ENCODE measurements at places on chromosomes 1 and 21. TPM values are rescaled to one million over a fixed set of nuclear protein-coding genes. Genes with fewer than 3 reads are reported as not detected.

DNA sequence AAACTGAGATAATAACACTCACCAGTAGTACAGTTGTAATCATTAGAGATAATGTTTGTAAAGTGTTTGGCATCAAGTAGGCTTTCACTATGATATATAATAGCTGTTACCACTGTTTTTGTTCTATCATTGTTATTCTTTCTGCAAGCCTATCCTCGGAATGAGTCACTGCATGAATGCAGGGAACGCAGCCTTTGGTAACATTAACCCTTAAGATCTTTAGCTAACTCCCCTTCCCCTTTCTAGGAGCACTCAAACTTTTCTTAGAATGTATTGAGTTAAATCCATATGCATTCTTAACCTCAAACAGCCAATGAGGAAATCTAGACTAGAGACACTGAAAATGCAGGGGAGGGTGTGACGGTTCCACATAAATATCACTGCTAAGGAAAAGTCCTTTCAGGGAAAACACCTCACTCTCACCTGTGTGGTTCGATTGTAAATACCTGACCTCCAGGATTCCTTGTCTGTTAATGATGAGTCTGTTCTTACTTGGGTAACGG is 467.3 kb downstream of the SETD4 start:
- no peak for DNase-seq
- no peaks in the 10 kb centered on the region for H3K27me3 ChIP-seq
- H3K4me1 ChIP-seq, result no peaks in the 10 kb centered on the region
- no peaks in the 10 kb centered on the region for H3K36me3 ChIP-seq
- no peak overlapping the region for H3K4me3 ChIP-seq
- H3K27ac ChIP-seq, result no peak overlapping the region

DNA sequence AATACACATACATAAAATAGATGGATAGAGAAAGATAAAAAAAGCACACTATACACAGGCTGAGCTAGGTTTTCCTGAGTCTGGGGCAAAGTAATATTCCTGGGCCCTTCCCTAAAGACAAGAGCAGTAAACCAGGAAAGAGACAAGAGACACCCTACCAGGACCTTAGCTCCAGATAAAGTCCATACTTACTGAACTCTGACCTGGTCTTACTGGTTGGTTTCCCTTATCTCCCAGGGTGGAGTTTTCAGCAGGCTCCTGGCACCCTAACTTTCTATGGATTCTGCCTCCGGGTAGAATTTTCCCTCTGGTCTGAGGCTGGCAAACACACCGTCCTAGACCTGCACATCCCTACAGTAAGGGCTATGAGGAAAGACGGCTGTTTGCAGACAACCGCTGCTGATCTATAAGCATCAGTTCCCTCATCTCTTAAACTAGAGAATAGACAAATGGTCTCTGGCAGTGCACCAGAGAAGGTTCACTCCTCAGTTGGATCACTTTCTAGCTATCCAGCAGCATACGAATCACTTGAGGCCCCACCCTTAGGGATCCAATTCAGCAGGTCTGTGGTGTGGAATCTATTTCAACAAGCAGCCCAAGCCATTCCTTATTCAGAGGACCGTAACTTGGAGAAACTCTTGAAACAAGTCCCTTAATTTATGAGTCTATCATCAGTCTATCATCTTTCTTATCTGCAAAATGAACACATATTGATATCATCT is 52.0 kb downstream of the ARHGEF11 start:
- no peak overlapping the region for H3K27ac ChIP-seq
- no peak for DNase-seq
- no peak overlapping the region for H3K4me3 ChIP-seq
- no peaks in the 10 kb centered on the region for H3K27me3 ChIP-seq

GRCh38 chr1:224623743-224624333 is 7.7 kb downstream of the CNIH3 start:
- no peak for DNase-seq
- peak overlapping the region; percentile 36 for H3K27ac ChIP-seq
- H3K36me3 ChIP-seq, result no peaks in the 10 kb centered on the region
- H3K27me3 ChIP-seq, result no peaks in the 10 kb centered on the region

DNA sequence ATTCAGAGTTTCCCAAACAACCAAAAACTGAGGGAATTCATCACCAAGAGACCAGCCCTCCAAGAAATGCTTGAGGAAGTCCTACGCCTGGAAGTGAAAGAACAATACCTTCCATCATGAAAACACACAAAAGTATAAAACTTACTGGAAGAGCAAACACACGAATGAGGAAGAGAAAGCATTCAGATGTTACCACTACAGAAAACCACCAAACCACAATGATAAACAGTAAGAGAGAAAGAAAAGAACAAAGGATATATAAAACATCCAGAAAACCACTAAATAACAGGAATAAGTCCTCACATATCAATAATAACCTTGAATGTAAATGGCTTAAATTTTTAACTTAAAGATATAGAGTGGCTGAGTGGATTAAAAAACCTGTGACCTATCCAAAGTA is 58.5 kb upstream of the BCL10 start:
- peaks cover 10% of the 10 kb centered on the region for H3K4me1 ChIP-seq
- no peak overlapping the region for H3K27ac ChIP-seq
- no peaks in the 10 kb centered on the region for H3K27me3 ChIP-seq
- H3K36me3 ChIP-seq, result no peaks in the 10 kb centered on the region
- no peak overlapping the region for H3K4me3 ChIP-seq

GRCh38 chr1:56034847-56035481 is 544.4 kb downstream of the PLPP3 start:
- no peak overlapping the region for H3K4me3 ChIP-seq
- H3K27me3 ChIP-seq, result no peaks in the 10 kb centered on the region
- H3K36me3 ChIP-seq, result no peaks in the 10 kb centered on the region
- H3K27ac ChIP-seq, result no peak overlapping the region

- H3K27me3 ChIP-seq, result peaks cover 31% of the 10 kb centered on the region
- no peak for DNase-seq
- H3K4me1 ChIP-seq, result no peaks in the 10 kb centered on the region
Measured at GRCh38 chr1:11456965-11457364, 22.0 kb upstream of the DISP3 start.

DNA sequence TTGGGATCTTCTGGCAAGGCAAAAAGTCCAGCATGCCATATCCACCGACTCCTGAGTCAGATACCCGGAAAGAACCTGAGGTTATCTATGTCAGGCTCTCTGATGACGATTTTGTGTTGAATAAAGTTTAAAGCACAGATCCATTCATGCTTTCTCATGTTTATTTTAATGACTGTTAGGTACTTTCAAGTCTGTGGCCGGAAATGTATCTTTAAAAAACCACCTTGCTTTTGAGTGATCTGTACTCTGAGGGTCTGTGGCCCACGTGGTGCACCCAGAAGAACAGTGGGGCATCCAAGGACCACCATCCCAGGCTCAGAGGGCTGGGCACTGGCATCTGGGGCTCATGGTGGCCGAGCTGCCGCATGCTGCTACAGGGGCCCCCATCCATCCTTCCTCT is 30.1 kb upstream of the VASH2 start:
- H3K4me1 ChIP-seq, result peaks cover 3% of the 10 kb centered on the region
- no peak overlapping the region for H3K4me3 ChIP-seq
- DNase-seq, result no peak
- no peak overlapping the region for H3K27ac ChIP-seq
- H3K36me3 ChIP-seq, result no peaks in the 10 kb centered on the region

- H3K27ac ChIP-seq, result no peak overlapping the region
- peaks cover 3% of the 10 kb centered on the region for H3K4me1 ChIP-seq
- no peak for DNase-seq
- H3K4me3 ChIP-seq, result no peak overlapping the region
Measured at GRCh38 chr1:221150996-221151395, 271.8 kb downstream of the HLX start.

- H3K36me3 ChIP-seq, result peaks cover 23% of the 10 kb centered on the region
- H3K4me1 ChIP-seq, result peaks cover 7% of the 10 kb centered on the region
- no peak for DNase-seq
Measured at GRCh38 chr1:27980216-27980845, 20.6 kb downstream of the XKR8 start.

DNA sequence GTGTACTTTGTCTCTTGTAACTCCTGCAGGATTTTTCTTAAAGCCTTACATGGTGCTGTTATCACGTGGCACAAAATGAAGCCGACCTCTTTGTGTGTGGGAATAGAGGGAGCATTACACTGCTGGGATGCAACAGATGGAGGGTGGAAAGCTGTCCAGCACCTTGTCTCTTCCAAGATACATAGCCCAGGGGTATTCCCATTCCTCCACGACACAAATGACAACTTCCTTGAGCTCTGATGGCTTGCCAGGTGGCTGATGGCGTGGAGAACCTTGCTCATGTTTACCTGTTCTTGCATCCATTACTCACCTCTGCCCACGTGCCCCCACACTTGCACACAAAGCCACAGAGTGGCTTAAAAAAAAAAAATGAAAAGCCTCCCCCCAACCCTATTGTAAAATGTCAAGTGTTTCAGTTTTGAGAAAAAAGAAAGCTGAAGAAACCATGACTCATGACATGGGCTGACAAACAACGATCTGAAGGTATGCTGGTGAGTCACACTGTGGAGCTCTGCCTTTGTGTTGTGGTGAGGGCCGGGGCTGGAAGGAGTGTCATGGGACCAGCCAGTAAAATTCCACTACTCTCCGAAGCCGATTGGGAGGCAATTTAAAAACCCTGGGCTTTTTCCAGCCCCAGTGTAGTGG is 32.0 kb upstream of the ATP5PO start:
- no peaks in the 10 kb centered on the region for H3K36me3 ChIP-seq
- H3K4me3 ChIP-seq, result peak overlapping the region; percentile 17
- peak; percentile 76 for DNase-seq
- H3K27me3 ChIP-seq, result no peaks in the 10 kb centered on the region
- H3K27ac ChIP-seq, result peak overlapping the region; percentile 83

- peak overlapping the region; percentile 84 for H3K27ac ChIP-seq
- H3K36me3 ChIP-seq, result no peaks in the 10 kb centered on the region
- H3K4me3 ChIP-seq, result peak overlapping the region; percentile 66
- peaks cover 17% of the 10 kb centered on the region for H3K27me3 ChIP-seq
- DNase-seq, result peak; percentile 62
Measured at GRCh38 chr1:19645411-19646251, 1.5 kb downstream of the NBL1 start.

CTTNBP2NL gene
- 59.4 TPM for total RNA-seq

ADCY10 gene
- total RNA-seq, result 0.29 TPM

IRF6 gene
- 17.9 TPM for total RNA-seq

NPPB gene
- 0.81 TPM for total RNA-seq
